ENCODE measurements at places on chromosomes 12 and 14.

DNA sequence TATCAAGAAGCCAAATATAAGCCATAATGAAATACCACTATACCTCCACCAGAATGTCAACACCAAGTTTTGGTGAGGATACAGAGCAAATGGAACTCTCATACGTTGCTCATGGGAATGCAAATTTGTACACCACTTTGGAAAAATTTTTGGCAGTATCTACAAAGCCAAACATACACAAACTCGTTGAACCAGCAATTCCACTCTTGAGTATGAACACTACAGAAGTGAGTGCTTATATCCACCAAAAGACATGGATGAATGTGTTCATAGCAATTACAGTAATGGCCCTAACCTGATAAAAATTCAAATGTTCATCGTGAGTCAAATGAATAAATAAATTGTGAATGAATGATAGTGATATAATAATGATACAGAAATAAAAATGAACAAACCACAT, 24.8 kb downstream of the C12orf71 start:
- DNase-seq: no peak

DNA sequence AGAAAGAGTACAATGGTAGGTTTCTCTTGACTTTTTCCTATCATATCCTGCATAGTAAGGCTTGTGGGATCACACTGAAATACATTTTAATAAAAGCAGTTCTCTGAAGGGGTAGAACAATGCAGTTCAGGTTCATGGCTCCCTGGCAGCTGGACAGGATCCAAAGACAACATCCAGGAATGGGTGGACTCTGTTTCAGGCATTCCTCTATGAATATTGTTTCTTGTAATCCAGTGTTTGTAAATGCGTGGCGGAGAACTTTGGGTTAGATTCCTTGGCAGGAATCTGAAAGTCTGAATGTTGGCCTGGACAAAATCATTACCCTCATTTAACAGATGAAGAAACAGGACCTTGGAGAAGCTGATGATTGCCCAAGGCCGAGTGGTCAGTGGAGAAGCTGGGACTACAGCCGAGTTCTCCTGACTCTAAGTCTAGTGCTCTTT, 43.5 kb downstream of the SYNE2 start:
- no peak for DNase-seq

DNA sequence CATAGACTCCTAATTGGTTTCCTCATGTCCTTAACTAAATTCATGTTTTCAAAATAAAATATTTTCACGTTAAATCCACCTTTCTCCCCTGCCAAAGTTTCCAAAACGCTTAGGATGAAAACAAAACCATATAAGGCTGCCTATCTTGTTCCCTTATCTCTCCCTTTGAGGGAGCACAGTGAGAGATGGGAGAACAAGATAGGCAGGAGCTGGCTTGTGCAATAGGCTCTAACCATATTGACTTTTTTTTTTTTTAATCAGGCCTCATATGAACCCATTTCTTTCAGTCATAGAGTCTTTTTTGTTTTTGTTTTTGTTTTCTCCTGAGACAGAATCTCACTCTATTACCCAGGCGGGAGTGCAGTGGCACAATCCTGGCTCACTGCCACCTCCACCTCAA, 184.9 kb downstream of the NRXN3 start:
- no peak for DNase-seq

DNA sequence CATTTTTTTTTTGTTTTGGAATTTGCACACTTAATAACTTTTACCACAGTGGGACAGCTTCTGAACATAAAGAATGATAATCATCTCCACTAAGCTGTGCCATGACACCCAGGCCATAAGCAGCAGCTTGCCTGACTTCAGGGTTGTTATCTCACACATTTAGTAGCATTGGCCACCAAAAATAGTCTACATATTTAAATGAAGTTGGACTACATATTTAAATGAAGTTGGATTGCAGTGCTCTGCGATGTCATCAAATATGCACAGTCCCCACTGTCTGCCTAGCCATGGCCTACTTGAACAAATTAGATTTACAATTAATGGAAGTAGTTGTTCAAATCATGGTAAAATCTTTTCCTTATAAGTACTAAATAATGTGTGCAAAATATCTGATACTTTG, 101.0 kb downstream of the KLRB1 start:
- DNase-seq: no peak

GRCh38 chr12:67424784-67425183, 155.6 kb downstream of the CAND1 start:
- DNase-seq: no peak

DNA sequence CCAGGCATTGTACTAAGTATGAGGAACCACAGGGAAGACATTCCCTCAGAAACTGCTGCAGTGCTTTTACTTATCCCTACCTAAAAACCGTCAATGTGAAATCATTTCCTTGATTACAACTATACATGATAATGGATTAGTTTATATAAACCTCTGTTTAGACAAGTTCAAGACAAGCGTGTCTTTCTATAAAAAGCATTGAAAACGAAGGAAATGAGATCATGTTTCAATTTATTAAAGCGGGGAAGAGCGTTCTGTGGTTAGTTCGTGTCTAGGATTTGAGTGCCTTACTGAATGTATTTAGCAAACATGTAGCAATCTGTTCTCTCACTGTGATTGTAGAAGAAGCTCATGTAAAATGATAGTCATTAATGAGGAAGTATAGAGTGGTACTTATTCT, 37.5 kb downstream of the GALC start:
- no peak for DNase-seq

- peak; percentile 21 for DNase-seq
Measured at GRCh38 chr12:57276935-57277563, 26.1 kb upstream of the STAC3 start.

DNA sequence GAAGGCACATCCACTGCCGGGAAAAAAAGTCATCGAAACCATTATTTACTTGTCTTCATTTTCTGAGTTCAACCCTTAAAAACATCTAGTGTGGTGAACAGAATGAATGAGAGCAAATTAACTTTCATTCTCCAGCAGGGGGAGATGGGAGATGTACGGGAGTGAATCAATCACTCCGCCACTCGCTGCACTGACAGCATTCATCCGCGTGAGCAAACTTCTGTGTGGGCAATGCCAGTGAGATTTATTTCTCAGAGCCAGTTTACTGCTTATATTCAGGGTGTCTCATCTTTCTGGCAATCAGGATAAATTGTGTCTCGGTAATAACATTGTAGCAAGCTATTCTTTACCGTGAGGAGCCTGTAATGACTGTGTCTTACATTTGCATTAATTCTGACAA, 463.6 kb upstream of the MIS18BP1 start:
- no peak for DNase-seq

GRCh38 chr12:15225136-15225862, 4.1 kb upstream of the RERG start:
- DNase-seq: no peak

DNA sequence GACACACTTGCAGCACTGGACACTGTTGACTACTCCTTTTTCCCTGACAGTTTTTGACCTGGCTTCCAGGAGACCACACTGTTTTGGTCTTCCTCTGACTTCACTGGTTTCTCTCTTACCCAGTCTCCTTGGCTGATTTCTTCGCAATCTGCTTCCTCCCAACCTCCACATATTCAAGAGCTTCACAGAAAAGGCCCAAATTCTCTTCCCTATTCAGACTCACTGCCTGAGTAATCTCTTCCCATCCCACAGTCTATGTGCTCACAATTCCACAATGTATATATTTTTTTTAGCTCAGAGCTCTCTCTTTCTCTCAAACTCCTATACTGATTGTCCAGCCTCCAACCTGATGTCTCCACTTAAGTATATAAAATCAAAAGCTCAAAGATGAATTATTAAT, 115.4 kb downstream of the SINHCAF start:
- DNase-seq: no peak

GRCh38 chr14:51682411-51682810, 30.7 kb downstream of the FRMD6 start:
- no peak for DNase-seq
